ENCODE measurements at places on chromosomes 5 and 9.

DNA sequence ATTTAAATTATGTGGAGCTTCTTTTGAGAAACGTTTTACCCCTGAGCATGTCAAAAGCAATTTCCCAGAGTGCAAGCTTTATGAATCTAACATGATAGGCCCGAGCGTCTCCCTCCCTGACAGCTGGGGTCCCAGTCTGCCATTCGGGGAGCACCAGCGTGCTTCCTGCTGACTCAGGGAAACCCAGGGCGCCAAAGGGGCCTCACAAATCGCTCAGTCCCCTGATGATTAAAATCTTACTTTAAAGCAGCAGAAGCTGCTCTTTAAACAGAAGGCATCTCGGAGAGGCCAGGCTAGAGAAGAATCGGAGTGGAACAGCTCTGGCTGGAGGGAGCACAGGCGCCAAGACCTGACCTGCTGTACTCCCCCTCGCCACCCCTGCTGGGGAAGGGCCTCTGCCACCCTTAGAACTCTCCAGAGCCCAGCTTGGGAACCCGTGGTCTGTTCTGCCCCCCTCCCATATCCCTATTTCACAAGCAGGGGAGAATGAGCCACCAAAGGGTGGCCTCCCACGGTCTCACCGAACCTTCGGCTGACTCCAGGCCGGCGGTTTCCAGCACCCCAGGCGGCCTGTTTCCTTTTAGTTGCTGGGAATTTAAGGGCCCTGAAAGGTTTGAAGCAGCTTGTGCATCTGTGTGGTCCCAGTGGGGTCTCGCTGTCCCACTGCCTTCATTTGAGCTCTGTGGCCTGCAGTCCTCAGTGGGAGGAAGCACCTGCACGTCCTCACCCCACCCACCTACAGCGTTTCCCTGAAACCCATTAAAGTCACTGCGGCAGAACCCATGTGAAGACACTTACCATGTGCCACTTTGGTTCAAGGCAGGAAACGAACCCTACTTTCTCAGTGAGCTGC lies 147.6 kb downstream of the COL23A1 start:
- DNase-seq, result no peak

- no peak for DNase-seq
Observed at GRCh38 chr9:5357431-5358105, 17.9 kb upstream of the RLN1 start.

GRCh38 chr5:173496883-173497255 lies 119.6 kb downstream of the BOD1 start:
- DNase-seq, result no peak

DNA sequence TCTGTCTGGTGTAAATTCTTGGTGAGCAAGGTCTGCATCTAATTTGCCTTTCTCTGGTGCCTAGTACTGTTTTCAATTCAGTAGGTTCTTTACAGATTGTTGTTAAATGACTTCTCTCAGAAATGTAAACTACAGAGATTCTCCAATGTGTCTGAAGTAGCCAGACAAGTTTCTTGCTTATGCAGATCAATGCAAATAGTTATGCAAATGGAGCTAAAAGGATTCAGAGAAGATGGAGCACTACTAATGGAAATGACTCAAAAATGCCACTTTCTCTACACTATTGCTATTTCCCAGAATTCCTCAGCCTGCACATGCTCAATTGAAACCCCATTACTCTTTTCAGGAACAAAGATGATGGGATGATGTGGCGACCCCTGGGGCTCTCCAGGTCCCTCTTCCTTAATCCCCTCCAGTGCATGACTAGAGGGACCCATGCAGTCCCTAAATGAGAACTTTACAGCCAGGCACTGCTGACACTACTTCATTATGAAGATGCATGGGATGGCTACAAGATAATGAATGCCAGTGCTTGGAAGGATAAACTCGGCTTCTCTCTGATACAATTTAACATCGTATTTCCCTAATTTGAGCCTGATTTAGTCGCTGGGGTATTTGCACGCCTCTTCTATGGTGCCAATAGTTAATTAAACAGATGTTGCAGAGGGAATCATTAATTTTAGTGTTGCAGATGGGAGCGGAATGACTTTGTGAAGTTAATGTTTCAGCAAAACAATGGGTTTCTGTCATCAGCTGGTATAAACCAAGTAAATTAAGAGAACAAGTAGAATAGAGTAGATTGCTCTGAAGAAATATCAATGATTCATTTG lies 753.2 kb downstream of the TLR4 start:
- no peak for DNase-seq

- no peak for DNase-seq
Observed at GRCh38 chr9:77667151-77667550, 19.0 kb upstream of the GNA14 start.
